Tibial nerve (tissue), 4 donors: ENCODE measurements at places on chromosomes 12 and 14. TPM values are rescaled to one million over a fixed set of nuclear protein-coding genes. Genes with fewer than 3 reads are reported as not detected.

GRCh38 chr12:14362352-14362751 lies 3.1 kb upstream of the ATF7IP start:
- no peak overlapping the region for H3K4me3 ChIP-seq
- no peaks in the 10 kb centered on the region for H3K36me3 ChIP-seq
- DNase-seq: no peak

DNA sequence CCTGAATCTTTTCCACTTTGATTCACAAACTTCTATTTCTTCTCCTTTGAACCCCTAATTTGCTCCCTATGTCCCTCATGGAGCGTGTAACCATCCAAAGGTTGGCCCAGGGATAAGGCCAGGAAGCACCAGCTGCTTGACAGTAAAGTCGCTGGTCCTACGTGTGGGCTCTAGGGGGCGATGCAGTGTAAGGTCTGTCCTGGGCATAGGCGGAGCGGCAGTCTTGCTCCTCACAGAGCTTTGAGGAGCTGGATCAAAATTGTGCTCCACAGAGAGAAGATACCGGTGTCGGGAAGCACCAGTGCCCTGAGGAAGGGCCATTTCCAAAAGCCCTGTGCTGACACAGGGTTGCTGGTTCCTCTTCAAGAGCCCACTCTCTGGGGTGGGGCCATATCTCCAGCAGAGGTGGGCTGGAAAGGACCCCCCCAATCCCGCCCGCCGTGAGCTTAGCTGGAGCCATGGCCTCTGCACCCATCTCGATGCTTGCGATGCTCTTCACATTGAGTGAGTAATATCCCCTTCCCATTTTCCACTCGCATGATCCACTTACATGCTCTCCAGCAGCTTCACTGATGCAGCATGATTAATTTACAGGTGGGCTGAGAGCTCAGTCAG lies 49.9 kb upstream of the OR4E1 start:
- H3K4me1 ChIP-seq: no peaks in the 10 kb centered on the region
- H3K36me3 ChIP-seq: no peaks in the 10 kb centered on the region
- H3K4me3 ChIP-seq: no peak overlapping the region
- DNase-seq: no peak

DNA sequence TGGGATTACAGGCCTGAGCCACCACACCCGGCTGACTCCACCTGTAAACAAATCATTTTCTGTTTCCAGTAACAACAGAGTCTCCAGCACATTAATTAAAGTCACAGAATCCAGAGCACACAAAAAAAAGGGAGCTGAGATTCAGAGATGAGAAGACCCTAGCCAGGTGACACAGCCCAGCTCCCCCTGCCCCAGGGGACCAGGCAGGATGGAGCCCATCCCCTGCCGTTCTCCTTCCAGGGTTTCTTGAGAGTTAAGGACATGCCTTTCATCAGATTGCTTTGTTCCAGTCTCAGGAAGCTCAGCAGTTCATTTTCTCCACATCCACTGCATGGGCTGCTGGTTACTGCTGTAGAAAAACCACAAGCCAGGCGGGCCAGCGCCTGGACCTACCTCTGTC lies 81.2 kb downstream of the RIMBP2 start:
- H3K27me3 ChIP-seq: no peaks in the 10 kb centered on the region
- no peak for DNase-seq
- H3K27ac ChIP-seq: no peak overlapping the region
- no peaks in the 10 kb centered on the region for H3K36me3 ChIP-seq
- H3K4me1 ChIP-seq: no peaks in the 10 kb centered on the region

- H3K4me1 ChIP-seq: no peaks in the 10 kb centered on the region
- H3K36me3 ChIP-seq: peaks cover 96% of the 10 kb centered on the region
- H3K4me3 ChIP-seq: no peak overlapping the region
- H3K27me3 ChIP-seq: no peaks in the 10 kb centered on the region
- no peak for DNase-seq
- no peak overlapping the region for H3K27ac ChIP-seq
Observed at GRCh38 chr12:109959411-109960093, 36.6 kb downstream of the GIT2 start.

DNA sequence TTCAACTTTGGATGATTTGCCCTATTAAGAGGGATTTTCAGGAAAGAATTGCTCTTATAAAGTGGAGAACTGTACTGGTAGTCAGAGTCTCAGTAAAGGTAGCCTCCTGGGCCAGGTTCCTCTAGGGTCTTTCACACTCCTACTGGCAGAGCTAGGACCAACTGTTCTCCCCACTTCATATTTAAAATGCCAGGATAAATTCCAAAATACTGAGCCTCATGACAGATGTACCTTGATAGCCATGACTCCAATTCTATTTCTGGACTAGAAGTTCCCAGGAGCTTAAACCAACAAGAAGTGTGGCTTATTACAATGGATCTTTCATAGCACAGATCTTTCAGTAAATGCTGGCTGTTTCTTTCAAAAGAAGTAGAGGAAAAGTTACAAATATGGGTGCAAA lies 126.5 kb downstream of the C12orf75 start:
- H3K4me3 ChIP-seq: no peak overlapping the region
- H3K27me3 ChIP-seq: no peaks in the 10 kb centered on the region
- H3K27ac ChIP-seq: no peak overlapping the region

- DNase-seq: no peak
- H3K36me3 ChIP-seq: no peaks in the 10 kb centered on the region
- H3K4me3 ChIP-seq: no peak overlapping the region
- no peaks in the 10 kb centered on the region for H3K27me3 ChIP-seq
Observed at GRCh38 chr14:103361867-103362266, 23.3 kb upstream of the MARK3 start.

POLR3B gene
- total RNA-seq: 21.0 TPM

GRCh38 chr14:100082723-100083122 lies 17.5 kb downstream of the EVL start:
- no peaks in the 10 kb centered on the region for H3K27me3 ChIP-seq
- no peak overlapping the region for H3K27ac ChIP-seq
- no peaks in the 10 kb centered on the region for H3K4me1 ChIP-seq

- no peak overlapping the region for H3K4me3 ChIP-seq
- H3K27ac ChIP-seq: peak overlapping the region; percentile 23
- no peaks in the 10 kb centered on the region for H3K4me1 ChIP-seq
- no peaks in the 10 kb centered on the region for H3K36me3 ChIP-seq
- no peak for DNase-seq
- H3K27me3 ChIP-seq: no peaks in the 10 kb centered on the region
Observed at GRCh38 chr12:7101694-7102131, 7.3 kb downstream of the C1RL start.

DNA sequence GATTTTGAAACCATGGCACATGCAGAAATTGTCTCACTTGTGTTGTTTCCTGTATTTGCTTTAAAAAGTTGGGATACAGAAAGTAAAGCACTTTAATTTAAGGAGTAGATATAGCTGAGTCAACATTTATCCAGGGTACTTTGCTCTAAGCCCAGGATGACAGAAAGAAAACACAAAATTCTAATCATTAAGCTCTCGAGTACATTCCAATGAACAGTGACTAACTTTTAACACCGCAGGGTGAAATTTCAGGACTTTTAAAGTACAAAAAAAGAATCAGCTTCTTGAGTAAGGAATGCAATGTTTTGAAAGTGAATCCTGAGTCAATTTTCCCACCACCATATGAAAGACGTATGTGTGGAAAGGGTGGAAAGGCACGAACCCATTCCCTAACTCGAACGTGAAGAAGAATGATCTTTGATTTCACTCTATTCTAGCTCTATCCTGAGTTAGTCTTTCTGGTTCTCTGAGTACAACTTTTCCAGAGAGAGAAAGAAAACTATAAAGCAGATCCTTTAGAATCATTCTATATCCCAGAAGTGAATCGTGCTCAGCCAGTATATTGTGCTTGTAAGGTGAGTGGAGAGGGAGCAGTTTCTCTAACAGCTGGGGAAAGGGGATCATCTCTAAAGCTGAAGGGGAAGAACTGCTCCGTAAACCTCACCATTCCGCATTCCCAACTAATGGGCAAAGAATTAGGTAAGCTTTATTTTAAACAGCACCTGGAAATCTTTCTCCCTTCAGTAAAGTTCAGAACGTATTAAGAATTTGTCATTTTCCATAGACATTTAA lies 779.0 kb upstream of the FLRT2 start:
- H3K36me3 ChIP-seq: no peaks in the 10 kb centered on the region
- H3K4me3 ChIP-seq: no peak overlapping the region
- H3K27me3 ChIP-seq: no peaks in the 10 kb centered on the region

DNA sequence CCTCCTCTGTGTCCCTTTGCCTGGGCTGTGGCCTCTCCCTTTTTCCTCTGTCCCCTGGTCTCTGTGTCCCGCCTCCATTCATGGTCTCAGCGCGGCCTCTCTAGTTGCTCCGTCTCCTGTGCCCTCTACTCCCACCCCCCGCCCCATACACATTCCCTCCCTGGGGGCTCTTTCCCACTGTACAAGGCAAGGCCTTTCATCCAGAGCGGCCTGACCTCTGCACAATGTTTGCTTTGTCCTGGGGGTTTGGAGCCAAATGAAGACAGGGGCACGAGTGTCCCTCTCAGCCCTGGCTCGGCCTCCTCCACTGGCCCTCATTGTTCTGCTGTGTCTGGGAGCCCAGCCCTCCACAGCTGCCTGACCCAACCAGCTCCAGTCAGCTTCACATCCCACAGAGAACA lies 678.6 kb downstream of the BCL11B start:
- no peak overlapping the region for H3K27ac ChIP-seq
- no peaks in the 10 kb centered on the region for H3K4me1 ChIP-seq
- DNase-seq: no peak
- H3K4me3 ChIP-seq: no peak overlapping the region

FBXO33 gene
- 17.8 TPM for total RNA-seq

DNA sequence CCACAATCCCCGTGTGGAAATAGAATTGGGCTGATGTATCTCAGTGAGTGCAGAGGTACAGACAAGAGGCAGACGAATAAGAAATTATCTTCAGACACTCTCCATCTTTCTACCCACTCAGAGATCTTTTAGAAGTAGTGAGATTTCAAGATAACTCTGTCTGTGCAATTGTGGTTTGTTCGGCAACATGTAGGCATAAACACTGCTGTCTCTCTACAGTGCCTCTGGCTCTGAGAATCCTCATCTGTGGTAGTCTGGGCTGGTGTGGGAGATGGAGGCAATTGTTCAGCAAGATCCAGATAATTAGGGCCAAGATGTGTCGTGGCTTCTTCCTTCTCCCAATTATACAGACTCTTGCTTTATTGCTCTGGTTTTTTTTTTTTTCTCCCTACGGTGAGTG lies 3.1 kb downstream of the HOXC13 start:
- no peak for DNase-seq
- peaks cover 11% of the 10 kb centered on the region for H3K27me3 ChIP-seq
- H3K4me1 ChIP-seq: no peaks in the 10 kb centered on the region
- H3K36me3 ChIP-seq: no peaks in the 10 kb centered on the region
- H3K4me3 ChIP-seq: no peak overlapping the region

GRCh38 chr12:79982086-79983062 lies 47.5 kb upstream of the PPP1R12A start:
- H3K27ac ChIP-seq: no peak overlapping the region
- H3K27me3 ChIP-seq: no peaks in the 10 kb centered on the region
- DNase-seq: no peak
- H3K36me3 ChIP-seq: no peaks in the 10 kb centered on the region
- H3K4me3 ChIP-seq: no peak overlapping the region
- no peaks in the 10 kb centered on the region for H3K4me1 ChIP-seq

DNA sequence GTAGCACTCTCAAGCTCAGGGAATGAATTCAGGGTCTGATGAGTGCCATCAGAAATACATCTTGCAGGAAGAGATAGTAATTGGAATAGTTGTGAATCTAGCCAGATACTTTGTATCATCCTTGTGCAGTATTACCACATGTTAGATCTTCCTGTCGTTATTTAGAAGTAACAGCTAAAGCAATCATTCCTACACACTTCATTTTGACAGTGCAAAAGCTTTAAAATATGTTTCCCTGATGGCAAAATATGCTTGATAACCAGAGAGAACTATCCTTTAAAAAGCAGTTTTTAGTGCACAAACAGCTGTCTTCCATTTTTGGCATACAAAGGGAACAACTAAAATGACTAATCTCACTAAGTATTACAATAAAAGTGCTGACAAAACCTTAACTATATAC lies 149.5 kb upstream of the SLC38A2 start:
- H3K4me3 ChIP-seq: no peak overlapping the region
- DNase-seq: no peak
- H3K27me3 ChIP-seq: no peaks in the 10 kb centered on the region
- peaks cover 56% of the 10 kb centered on the region for H3K4me1 ChIP-seq

- H3K36me3 ChIP-seq: no peaks in the 10 kb centered on the region
- H3K27me3 ChIP-seq: no peaks in the 10 kb centered on the region
- no peak overlapping the region for H3K4me3 ChIP-seq
- no peak for DNase-seq
Observed at GRCh38 chr12:87952850-87953249, 76.4 kb downstream of the C12orf50 start.

CSAD gene
- total RNA-seq: 90.6 TPM

BCL11B gene
- 0.30 TPM for total RNA-seq

DNA sequence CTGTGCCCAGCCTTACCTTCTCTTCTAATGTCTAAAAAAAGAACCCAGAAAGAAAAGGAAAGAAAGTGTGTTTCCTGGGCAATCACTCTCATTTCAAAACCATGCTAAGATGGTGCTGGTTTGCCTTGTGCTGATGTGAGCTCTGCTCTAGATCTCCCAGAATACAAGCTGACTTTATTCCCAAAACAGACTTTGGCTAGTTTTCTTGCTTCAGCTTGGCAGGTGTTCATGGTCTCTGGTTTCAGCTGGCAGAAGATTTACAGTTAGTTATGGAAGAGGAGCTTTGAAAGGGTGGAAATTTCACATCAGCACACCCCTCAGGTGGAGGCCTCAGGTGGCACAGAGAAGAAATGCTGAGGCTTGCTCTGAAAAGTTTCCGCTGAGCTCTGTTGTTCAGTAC lies 34.4 kb downstream of the PPP1R36 start:
- H3K36me3 ChIP-seq: no peaks in the 10 kb centered on the region
- no peak overlapping the region for H3K27ac ChIP-seq
- no peaks in the 10 kb centered on the region for H3K4me1 ChIP-seq
- no peak for DNase-seq
- H3K27me3 ChIP-seq: no peaks in the 10 kb centered on the region
- no peak overlapping the region for H3K4me3 ChIP-seq

SCNN1A gene
- 17.5 TPM for total RNA-seq

DNA sequence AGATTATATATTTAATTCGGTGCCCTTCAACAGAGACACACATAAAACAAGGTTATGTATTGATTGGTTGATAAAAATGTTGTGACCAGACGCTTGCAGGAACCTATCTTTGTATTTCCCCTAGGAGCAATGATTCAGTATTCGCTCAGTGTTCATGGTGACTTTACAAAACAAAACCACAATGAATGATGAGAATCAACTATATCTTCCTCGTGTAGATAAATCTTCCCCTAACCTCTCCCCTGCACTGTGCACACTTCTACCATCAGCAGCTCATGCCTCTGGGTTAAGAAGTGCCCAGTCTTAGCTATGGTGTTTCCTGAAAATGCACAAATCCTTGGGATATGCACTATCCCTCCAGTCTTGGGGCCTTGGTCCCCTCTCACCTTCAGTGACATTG lies 16.3 kb downstream of the RIN3 start:
- H3K27ac ChIP-seq: no peak overlapping the region
- no peak overlapping the region for H3K4me3 ChIP-seq
- no peak for DNase-seq
- H3K36me3 ChIP-seq: no peaks in the 10 kb centered on the region
- H3K27me3 ChIP-seq: no peaks in the 10 kb centered on the region
- no peaks in the 10 kb centered on the region for H3K4me1 ChIP-seq

TMPRSS12 gene
- not detected for total RNA-seq

ZDHHC22 gene
- total RNA-seq: not detected

- no peaks in the 10 kb centered on the region for H3K4me1 ChIP-seq
- no peaks in the 10 kb centered on the region for H3K27me3 ChIP-seq
- H3K36me3 ChIP-seq: no peaks in the 10 kb centered on the region
- H3K27ac ChIP-seq: no peak overlapping the region
- H3K4me3 ChIP-seq: no peak overlapping the region
Observed at GRCh38 chr12:25592725-25593495, 39.8 kb upstream of the LMNTD1 start.
